ENCODE measurements at places on chromosomes 2 and 18. TPM values are rescaled to one million over a fixed set of nuclear protein-coding genes. Genes with fewer than 3 reads are reported as not detected.

DNA sequence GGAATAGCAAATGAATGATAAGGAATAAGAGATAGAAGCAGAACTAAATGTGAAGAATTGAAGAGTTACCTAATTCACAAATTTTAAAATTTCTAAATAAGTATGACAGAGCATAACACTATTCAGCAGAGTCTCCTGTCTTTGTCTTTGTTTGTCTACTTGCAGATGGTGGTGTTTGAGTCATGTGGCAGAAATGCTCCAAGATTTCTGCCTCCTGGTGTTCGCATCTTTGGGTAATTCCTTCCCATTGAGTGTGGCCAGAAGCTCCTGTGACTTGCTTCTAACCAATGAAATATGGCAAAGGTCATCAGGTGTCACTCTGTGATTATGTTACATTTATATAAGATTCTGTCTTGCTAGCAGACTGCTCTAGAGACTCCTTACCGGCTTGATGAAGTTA lies 45.6 kb upstream of the GALNT3 start:
- peak; percentile 72 for DNase-seq

UGT1A9 gene
- not detected for total RNA-seq

DNA sequence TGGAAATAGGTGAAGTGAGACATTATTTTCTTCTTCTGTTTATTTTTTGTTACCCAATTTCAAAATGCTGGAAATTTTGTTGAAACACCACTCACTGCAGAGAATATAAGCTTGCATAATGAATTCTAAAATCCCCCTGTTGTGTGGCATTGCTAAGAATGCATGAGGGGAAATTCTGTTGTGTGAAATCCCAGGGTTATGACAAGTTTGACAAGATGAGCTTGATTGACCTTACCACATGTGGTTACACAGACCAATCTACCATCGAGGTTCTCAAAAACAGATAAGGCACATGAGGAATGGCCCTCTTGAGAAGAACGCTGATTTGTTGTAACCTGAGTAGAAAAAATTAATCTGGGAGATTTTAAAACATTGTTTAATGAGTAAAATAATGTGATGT lies 261.6 kb upstream of the MMADHC start:
- no peak for DNase-seq

COL4A4 gene
- 1.5 TPM for total RNA-seq

IGFBP2 gene
- 46.8 TPM for total RNA-seq

DNA sequence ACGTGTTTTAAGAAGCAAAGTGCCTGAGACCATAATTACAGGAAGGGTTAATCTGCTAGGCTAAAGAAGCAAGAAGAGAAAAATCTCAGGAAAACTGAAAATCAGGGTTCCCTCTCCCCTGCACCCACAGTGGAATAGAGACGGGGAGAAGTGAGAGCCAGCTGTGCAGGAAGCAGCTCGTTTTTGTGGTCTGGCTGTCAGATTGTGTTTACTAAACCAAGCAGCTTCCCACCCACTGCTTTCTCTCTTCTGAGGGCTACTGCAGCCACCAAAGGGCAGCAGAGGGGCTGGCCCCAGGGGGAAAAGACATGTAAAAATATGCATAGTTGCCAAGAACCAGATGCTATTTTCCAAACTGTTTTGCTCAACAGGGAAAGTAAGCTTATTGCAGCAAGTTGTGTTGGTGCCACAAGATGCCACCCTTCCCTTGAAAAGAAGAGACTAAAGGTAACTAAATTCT lies 72.6 kb upstream of the THUMPD2 start:
- DNase-seq, result peak; percentile 9

- no peak for DNase-seq
Observed at GRCh38 chr18:78692105-78692504, 287.5 kb upstream of the SALL3 start.

- DNase-seq, result peak; percentile 40
Observed at GRCh38 chr18:3015204-3015592, 2.3 kb upstream of the LPIN2 start.

DNA sequence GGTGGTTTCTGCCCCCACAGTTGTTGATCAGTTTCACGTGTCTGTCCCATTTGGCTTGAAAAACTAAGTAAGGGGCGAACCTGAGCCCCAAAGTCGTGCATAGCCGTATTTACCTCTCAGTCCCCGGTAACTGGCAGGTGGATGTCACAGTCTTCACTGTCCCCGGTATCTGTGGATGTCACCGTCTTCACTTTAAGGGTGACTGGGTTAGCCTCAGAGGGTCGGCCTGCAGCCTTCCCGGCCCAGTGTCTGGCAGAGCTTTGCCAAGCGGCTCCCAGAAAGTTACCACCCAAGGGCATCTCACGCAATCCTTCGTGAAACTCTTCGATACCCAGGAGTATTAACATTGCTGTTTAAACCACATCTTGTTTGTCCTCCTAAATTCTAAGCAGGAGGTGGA lies 125.3 kb upstream of the CTDP1 start:
- DNase-seq, result no peak

DNA sequence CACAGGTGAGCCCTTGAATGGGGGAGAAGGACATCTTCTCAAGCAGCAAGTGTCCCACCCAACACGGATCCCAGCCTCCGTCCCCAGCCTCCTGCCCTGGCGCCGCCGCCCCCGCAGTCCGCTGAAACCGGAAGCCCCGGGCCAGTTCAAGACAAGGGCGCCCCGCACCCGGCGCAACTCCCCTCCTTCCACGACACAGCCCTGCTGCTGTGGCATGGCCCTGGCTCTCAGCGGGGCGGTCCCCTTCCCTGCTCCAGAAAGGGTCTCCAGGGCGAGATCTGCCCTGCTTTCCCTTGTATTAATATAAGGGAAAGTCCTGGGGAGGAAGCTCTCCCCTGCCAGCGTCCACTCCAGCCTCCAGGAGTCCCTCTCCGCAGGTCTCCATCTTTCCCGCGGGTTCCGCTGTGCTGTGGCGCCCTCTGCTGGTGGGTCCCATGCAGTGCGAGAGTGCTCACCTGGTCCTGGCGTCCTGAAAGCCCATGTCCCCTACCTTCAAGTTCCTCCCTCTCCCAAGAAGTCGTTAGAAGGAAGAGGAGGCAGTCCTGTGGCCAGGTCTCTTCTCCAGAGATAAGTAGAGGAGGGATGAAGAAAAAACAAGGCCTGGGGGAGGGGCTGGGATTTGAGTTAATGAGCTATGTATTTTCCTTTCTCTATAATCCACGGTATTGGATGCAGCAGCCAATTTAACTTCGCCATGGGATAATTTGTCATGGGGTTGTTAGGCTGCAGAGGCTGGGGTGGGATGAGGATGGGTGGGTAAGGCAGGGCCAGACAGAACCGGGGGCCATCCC lies 176.0 kb downstream of the SMAD2 start:
- DNase-seq, result no peak
